ENCODE measurements at places on chromosomes 7 and 10. TPM values are rescaled to one million over a fixed set of nuclear protein-coding genes. Genes with fewer than 3 reads are reported as not detected.

Gene ZNF117
- 20.3 TPM for total RNA-seq

Gene EGR2
- 0.78 TPM for total RNA-seq

Gene TACC2
- 107 TPM for total RNA-seq

Gene RBAK
- total RNA-seq: 10.4 TPM

Gene C10orf62
- not detected for total RNA-seq

Gene GRB10
- total RNA-seq: 99.2 TPM

Gene OPN4
- 0.24 TPM for total RNA-seq

Gene SCRN1
- total RNA-seq: 26.6 TPM

Gene PODXL
- total RNA-seq: 57.5 TPM

Gene C1QL3
- 0.33 TPM for total RNA-seq

Gene ZPBP
- 0.89 TPM for total RNA-seq

Gene ARMC10
- total RNA-seq: 60.2 TPM

DNA sequence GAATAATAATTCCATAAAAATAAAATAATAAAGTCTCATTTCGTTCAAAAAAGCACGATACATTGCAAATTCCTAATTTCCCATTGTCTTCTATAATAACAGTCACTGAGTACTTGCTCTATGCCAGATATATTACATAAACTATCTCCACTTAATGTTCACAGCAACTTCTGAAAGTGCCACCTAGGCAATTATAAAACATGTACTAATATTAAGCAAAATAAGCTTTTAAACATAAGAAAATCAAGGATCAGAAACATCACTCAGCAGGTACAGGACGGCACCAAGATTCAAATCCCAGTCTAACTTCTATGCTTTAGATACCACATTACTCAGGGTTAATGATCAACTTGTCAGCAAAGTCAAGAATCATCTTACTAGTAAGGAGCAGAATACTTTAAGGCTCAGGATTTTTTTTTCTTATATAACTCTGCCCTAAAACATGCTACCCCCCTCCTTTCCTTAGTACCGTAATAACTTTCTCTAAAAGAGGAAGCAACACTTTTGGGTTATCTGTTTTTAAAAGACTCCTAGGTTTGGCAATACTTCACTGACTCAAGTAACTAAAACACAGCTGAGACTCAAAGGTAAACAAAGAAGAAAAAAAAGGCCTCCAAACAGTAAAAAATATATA, 51.3 kb downstream of the USP6NL start:
- no peak overlapping the region for H3K27ac ChIP-seq
- no peaks in the 10 kb centered on the region for H3K27me3 ChIP-seq
- no peaks in the 10 kb centered on the region for H3K36me3 ChIP-seq
- DNase-seq: no peak

DNA sequence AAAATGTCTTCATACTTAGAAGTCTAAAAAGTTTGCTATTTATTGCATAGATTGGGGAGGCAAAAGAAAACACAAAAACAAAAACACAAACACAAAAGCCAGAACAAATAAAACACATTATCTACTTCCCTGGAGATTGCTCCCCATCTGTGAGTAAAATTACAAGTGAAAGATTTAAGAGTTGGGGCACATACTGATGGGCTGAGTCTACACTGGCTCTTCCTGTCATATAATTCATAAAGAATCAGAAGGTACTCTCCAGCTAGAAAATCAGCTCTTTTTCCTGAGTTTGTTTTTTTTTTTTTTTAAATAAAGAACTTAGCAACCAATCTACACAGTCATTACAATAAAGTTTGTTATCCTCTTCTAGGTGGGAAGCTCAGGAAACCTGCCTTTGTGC, 192.4 kb upstream of the LRRN3 start:
- no peak overlapping the region for H3K4me3 ChIP-seq
- H3K36me3 ChIP-seq: no peaks in the 10 kb centered on the region
- no peak for DNase-seq

DNA sequence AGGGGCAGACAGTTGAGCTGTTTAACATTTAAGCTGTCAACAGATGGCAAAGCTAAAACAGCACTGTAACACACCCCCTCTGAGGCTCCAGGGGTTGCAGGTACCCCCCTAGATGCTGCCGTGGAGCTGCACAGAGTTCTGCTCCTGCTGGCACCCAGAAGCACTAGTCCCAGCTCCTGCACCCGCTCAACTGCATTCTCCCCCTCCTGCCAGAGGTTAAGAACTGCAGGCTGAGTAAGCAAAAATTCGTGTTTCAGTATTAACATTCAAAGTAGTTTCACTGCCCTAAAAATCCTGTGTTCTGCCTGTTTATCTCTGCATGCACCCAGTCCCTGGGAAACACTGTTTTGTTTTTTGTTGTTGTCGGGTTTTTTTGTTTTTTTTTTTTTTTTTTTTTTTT, 790.8 kb upstream of the KCND2 start:
- no peak overlapping the region for H3K27ac ChIP-seq
- DNase-seq: no peak
- H3K4me1 ChIP-seq: no peaks in the 10 kb centered on the region
- no peak overlapping the region for H3K4me3 ChIP-seq

GRCh38 chr7:32942415-32943251, 14.6 kb upstream of the FKBP9 start:
- H3K4me1 ChIP-seq: peaks cover 17% of the 10 kb centered on the region
- H3K27me3 ChIP-seq: no peaks in the 10 kb centered on the region
- H3K4me3 ChIP-seq: peak overlapping the region; percentile 60

DNA sequence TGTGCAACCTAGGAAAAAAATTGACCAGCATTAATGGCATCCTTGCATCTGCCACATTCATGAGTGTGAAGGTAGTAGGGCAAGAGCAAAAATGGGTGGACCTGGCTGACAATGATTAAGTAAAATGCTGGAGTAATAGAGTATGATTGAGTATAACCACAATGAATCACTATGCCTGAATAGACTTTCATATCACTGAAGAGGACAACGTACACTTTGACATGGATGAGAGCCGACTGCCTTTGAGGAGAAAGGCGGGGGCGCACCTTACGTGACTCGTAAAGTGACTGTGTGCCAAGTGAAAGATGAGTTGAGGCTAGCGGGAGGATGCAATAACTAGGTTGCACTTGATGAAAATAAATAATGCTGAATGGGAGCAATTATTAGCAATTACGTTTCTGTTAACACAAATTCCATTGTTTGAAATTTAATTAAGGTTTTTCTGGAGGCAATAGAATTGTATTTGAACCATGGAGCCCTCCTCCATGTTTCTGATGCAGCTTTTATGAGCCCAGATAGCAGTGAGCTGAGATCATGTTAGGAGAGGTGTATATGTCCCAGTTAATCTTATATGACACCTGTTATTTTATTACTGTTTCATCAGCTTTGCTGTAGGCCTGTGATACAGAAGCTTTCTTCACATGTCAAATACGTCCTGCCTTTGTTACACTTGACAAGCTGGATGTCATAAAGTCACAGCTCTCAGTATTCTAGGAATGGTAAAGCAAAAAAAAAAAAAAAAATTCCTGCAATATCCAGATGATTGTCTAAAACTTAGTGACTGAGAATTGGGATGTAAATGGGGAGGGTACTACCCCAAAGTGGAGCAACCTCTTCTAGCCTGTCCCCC, 596.5 kb downstream of the NXPH1 start:
- no peaks in the 10 kb centered on the region for H3K36me3 ChIP-seq
- DNase-seq: no peak
- H3K27me3 ChIP-seq: no peaks in the 10 kb centered on the region
- no peak overlapping the region for H3K27ac ChIP-seq
- H3K4me3 ChIP-seq: no peak overlapping the region

GRCh38 chr7:43612128-43612527, 29.2 kb downstream of the STK17A start:
- no peaks in the 10 kb centered on the region for H3K4me1 ChIP-seq
- no peak overlapping the region for H3K4me3 ChIP-seq
- no peak for DNase-seq
- H3K27me3 ChIP-seq: no peaks in the 10 kb centered on the region
- no peak overlapping the region for H3K27ac ChIP-seq

GRCh38 chr7:146661435-146661834, 544.8 kb downstream of the CNTNAP2 start:
- no peaks in the 10 kb centered on the region for H3K27me3 ChIP-seq
- H3K4me3 ChIP-seq: no peak overlapping the region
- DNase-seq: no peak
- H3K27ac ChIP-seq: no peak overlapping the region

DNA sequence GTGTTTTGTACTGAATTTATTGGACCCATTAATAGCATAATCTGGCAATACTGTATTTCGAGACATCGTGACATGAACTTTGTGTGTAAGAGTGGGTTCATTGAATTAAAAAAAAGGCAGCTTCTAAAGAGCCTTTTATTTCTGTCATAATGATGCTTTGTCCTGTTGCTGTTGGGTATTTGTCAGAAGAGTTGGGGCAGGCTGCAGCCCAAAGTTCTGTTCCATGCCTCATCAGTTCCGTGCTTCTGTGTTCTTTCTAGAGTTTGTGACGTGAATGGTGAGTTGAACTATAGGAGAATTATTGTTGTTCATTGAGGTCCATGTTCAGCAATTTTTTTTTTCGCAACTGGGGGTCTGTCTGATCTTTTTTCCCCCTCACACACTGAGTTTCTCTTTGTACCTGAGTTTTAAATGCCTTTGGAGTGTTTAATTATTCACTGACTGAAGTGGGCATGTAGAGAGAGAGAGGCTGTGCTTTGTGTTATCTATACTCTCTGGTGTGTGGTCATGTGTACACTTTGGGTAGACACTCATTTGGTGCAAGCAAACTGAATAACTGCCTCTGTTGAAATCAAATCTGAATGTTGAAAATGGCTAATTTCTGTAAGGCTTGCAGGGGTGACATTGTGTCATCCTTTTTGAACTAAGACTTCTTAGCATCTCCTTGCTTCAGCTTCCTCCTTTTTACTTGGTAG, 69.8 kb downstream of the ADD3 start:
- H3K27ac ChIP-seq: peak overlapping the region; percentile 53
- no peaks in the 10 kb centered on the region for H3K27me3 ChIP-seq
- no peak for DNase-seq
- no peak overlapping the region for H3K4me3 ChIP-seq
- H3K36me3 ChIP-seq: no peaks in the 10 kb centered on the region

DNA sequence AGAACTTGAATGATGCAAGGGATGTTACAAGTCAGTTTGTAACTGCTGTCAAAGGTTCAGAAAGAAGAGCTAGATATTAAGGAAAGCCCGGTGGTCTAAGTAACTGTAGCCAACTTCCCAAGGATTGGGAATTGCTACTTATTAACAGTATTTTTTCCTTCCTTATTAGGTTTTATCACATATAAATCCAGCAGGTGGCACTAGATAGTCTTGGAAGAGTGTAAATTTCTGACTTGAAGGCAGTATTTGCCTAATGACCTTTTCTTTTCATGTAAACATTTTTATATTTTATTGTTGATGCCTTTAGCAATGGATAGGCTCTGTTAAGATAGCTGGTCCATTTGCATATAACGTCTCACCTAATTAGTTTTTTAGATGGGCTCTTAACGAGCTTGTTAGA, 51.2 kb downstream of the ANLN start:
- no peaks in the 10 kb centered on the region for H3K27me3 ChIP-seq
- no peaks in the 10 kb centered on the region for H3K4me1 ChIP-seq
- no peak overlapping the region for H3K27ac ChIP-seq

GRCh38 chr7:130008941-130009847, 42.0 kb downstream of the ZC3HC1 start:
- H3K4me3 ChIP-seq: no peak overlapping the region
- peak; percentile 95 for DNase-seq
- no peaks in the 10 kb centered on the region for H3K36me3 ChIP-seq
- H3K4me1 ChIP-seq: peaks cover 8% of the 10 kb centered on the region

DNA sequence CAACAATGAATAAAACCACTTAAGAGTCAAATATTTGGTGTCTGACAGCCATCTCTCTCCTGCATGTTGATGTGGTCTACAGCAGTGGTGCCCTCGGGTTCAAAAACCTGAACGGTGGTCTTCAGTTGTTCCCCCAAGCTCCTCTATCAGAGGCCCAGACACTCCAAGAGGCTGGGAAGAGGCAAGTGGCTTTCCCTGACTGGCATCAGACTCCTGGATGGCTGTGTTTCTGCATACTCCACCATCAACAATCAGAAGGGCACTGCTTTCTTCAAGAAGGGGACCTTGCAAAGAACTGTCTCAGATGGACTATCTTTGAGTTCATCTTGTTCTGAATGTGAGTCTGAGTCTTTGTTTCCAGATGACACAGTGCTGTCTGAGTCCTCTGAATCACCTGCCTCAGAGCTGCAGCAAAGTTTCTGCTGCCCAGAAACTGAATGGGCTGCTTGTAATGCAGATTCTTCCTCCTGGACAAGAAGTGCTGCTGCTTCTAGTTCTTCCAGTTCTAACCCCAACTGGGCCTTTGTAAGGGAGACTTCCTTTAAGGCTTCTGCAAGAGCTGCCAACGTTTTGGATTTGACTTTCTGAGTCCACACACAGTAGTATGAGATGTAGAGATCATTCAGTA, 5.9 kb upstream of the SGMS1 start:
- H3K27me3 ChIP-seq: no peaks in the 10 kb centered on the region
- no peak overlapping the region for H3K4me3 ChIP-seq
- no peak overlapping the region for H3K27ac ChIP-seq
- no peak for DNase-seq
- H3K36me3 ChIP-seq: no peaks in the 10 kb centered on the region

GRCh38 chr10:76444034-76444800, 1012.8 kb downstream of the LRMDA start:
- H3K27me3 ChIP-seq: no peaks in the 10 kb centered on the region
- H3K4me3 ChIP-seq: no peak overlapping the region
- H3K36me3 ChIP-seq: no peaks in the 10 kb centered on the region
- DNase-seq: no peak

DNA sequence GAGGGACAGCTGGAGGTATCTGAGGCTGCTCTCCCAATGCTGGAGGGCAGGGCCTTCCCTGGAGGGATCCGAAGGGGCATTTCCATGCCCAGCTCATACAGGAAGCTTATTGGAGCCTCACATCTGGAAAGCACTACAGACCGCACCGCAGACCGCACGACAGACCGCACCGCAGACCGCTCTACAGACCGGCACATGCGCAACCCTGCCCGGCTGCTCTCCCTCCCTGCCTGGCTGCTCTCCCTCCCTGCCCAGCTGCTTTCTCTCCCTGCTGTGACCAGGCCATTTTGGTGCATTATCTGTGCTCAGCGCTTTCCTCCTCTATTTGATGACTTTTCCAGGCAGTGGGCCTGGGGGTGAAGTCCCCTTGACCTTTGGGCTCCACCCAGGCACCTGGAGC, 39.6 kb upstream of the EN2 start:
- no peaks in the 10 kb centered on the region for H3K27me3 ChIP-seq
- H3K4me3 ChIP-seq: no peak overlapping the region
- no peak for DNase-seq
- H3K4me1 ChIP-seq: no peaks in the 10 kb centered on the region
